ENCODE measurements at places on chromosomes 4 and X. TPM values are rescaled to one million over a fixed set of nuclear protein-coding genes. Genes with fewer than 3 reads are reported as not detected.
A peak's percentile ranks its signal among the peaks of the same experiment; 100 is the strongest.

KIAA1210 gene
- not detected for total RNA-seq

DNA sequence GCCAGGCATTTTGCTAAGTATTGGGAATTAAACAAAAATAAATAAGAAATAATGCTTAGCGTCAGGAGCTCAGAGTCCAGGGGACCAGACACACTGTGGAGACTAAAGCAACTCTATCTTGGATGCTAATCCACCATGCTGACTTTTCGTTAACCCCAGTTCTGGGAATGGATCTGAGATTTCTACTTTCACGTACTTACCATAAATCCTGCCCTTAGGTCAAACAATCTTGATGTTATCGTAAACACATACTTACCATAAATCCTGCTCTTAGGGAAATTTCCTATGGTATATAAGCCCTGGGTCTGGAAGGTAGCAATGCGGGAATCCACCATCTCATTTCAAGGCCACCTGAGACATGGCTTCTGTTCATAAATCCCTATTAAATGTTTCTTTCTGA, 204.5 kb upstream of the IGFBP7 start:
- no peak for DNase-seq

EXOC1L gene
- total RNA-seq: not detected

PRRG1 gene
- total RNA-seq: 13.7 TPM

SLC25A53 gene
- 12.6 TPM for total RNA-seq

GRCh38 chr4:54064317-54065111, at the start of gene CHIC2:
Gene CHIC2, minus strand, starts transcription at chr4:54064605. Its CDS starts 305 bp downstream, at chr4:54064300.
- peak; percentile 92 for DNase-seq

- no peak for DNase-seq
Measured at GRCh38 chrX:124239911-124240310, 92.5 kb upstream of the TEX13D start.

DNA sequence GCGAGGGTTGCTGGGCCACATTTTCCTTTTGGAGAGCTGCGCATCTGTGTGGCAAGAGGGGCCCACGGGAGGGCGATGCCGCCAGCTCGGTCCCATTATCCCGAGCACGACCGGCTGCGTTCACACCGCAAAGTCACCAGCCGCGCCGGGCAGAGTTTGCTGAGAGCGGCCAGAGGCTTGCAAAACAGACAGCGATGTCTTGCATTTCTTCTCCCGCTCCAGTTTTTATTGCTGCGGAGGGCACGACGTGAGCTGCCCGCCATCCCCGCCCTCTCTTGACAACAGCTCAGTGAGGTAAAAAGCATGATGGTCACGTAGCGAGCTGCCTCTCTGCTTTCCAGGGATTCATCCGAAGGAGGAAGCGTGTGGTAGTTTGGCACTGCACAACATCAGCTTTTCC, 102.1 kb upstream of the TENM3 start:
- DNase-seq: no peak

RADX gene
- total RNA-seq: 4.2 TPM

DNA sequence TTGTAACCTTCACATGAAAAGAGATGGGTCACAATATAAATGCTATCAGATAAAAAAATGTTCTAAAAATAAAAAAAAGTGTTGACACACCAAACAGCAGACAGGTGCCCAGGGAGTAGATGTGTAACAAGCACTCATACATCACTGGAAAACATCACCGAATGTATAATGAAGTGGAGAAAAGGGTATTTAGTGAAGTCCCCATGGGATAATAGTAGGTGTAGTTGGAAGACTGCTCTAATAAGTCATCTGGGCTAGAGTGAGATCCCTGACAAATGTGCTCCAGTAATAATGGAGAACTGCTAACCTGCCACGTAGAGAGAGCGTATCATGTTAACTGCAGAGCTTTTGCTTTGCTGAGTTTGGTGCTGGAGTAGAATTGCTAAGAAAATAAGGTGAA, 152.0 kb downstream of the GRIA2 start:
- no peak for DNase-seq

DNA sequence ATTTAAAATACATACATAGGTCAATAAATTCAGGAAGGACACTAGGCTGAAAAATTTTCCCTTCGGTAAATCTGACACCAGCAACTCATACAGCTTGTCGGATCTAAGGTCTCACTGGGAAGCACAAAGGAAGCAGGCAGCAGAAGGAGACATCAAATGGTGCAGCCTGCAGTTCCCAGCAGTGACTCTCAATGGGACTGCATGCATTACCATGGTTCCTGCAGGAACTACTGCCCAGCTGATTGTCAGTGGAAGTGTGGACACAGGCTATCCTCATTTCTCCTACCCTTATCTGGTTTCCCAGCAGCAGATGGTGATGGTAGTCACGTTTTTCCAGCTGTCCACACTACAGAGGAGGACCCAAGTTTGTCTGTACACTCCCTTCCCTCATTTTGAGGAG, 113.3 kb downstream of the PPP1R2C start:
- DNase-seq: no peak

SMARCAD1 gene
- total RNA-seq: 20.8 TPM

DNA sequence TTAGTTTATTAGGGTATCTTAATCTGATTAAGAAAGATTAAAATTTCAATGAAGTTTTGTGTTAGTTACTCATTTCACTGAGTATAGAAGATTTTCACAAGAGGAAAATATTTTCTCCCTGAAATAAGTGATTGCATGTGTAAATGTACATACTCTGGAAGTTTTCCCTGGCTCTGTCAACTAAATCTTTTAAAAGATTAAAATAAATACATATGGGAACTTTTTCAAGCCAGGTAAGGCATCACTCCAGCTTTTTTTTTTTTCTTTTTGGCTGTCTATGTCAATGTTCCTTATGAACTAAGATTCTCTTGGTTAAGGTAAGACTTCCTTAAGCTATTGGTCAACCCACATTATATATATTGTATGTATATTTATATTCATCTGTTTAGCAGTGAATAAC, 117.6 kb downstream of the CBR4 start:
- no peak for DNase-seq

- no peak for DNase-seq
Measured at GRCh38 chrX:3177851-3178250, 136.6 kb downstream of the ARSF start.

STAP1 gene
- total RNA-seq: not detected

AWAT2 gene
- 0.23 TPM for total RNA-seq

DNA sequence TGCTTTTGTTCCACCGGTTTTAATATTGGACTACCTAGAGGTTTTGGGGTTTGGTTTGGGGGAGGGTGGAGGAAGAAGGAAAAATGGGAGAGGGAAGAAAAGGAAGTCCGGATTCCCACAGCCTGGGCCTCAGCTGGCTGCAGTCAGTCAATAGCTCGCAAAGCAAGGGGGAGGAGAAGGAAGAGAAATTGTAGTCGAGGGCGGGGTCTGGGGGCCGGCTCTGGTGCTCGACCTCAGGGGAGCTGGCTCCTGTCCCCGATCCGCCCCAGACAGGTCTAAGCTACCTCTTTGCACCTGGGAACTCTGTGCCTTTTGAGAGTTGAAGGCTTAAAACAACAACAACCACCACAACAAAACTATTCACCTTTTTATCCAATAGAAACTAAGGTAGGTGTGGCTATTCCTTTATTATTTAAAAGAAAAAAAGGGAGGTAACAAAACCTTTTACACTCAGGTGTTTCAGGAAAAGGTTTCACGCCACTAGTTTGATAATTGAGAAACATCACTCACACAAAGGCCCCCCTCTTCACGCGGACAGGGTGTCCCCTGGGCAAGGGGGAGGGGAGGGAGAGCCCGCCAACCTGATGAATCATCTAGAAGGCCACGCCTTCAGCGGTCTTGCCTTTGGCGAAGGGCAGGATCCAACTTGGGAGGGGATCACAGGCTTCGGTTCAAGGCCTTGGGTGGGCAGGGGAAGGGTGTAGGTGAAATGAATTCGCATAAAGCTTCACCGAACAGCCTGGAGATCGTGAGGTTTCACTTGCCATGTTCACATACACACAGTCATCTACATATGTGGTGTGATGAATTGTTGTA, 1.6 kb upstream of the LNX1 start:
- DNase-seq: peak; percentile 34

GRCh38 chr4:144574000-144574399, 72.0 kb upstream of the HHIP start:
- no peak for DNase-seq

- no peak for DNase-seq
Measured at GRCh38 chrX:23821847-23822246, 38.9 kb downstream of the SAT1 start.

GRCh38 chr4:6876440-6876839, 33.2 kb upstream of the TBC1D14 start:
- DNase-seq: no peak

Measured in HT1080 (cell line).